H7 (cell line): ENCODE measurements at places on chromosomes 2 and 18. TPM values are rescaled to one million over a fixed set of nuclear protein-coding genes. Genes with fewer than 3 reads are reported as not detected.

DNA sequence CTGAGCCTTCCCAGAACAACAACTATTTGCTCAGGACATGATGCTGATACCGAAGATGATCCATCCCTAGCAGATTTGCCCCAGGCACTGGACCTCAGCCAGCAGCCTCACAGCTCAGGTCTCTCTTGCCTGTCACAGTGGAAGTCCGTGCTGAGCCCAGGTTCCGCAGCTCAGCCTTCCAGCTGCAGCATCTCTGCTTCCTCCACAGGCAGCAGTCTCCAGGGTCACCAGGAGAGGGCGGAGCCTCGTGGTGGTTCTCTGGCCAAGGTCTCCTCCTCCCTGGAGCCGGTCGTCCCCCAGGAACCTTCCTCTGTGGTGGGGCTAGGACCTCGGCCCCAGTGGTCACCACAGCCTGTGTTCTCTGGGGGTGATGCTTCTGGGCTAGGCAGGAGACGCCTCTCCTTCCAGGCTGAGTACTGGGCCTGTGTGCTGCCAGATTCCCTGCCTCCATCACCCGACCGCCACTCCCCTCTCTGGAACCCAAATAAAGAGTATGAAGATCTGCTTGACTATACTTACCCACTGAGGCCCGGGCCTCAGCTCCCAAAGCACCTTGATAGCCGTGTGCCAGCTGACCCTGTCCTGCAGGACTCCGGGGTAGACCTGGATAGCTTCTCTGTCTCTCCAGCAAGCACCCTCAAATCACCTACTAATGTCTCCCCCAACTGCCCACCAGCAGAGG is 15.4 kb downstream of the CEP68 start:
- DNase-seq: peak; percentile 68

DNA sequence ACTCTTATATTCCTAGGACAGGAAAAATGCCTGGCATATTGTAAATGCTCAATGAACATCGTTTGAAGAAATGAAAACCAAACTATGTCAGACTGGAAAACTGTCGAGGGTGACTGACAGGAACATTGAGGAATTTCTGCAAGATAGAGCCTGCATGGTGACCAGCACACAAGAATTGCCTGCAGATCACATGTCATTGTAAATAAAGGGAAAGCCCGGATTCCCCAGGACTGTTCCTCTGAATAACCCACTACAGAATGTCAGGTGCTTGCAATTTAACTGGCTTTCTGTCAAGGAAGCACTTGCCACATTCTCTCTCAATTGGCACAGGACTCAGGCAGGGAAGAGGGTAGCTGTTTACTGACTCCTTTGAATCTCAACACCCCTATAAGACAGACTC is 129.0 kb upstream of the REG3G start:
- DNase-seq: peak; percentile 14

GRCh38 chr18:8217051-8217564 is 392.1 kb upstream of the RAB12 start:
- peak; percentile 36 for DNase-seq

DNA sequence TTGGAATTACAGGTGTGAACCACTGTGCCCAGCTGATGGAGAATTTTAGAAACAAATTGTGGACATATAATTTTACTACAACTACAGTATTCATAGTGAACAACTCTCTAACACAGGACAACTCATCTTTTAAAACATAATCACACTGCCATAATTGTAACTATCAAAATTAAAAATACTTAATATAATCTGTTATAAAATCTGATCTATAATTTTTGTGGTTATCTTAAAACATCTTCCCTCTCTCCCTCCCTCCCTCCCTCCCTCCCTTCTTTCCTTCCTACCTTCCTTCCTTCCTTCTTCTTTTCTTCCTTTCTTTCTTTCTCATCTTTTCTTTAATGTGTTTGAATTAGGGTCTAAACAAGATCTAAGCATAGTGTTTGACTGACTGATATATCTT is 577.7 kb downstream of the CNTNAP5 start:
- DNase-seq: no peak

Gene OTOS
- not detected in 2 replicates for total RNA-seq

Gene C18orf63
- total RNA-seq: not detected in 2 replicates
